ENCODE measurements at places on chromosomes 13 and 19.

DNA sequence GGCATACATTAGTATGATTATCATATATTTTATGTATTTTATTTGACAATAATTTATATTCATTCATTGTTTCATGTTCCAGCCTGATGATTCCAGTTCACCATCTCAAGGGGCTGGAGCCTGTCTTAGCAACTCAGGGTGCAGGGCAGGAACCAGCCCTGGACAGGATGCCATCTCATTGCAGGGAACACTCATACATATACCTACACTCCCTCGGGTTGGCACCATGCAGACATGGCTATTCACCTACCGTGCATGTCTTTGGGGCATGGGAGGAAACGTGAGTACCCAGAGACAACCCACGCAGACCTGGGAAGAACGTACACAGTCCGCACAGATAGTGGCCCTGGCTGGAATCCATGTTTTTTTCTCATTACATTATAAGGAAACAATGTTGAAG, 151.0 kb upstream of the ZNF536 start:
- no peak for DNase-seq

DNA sequence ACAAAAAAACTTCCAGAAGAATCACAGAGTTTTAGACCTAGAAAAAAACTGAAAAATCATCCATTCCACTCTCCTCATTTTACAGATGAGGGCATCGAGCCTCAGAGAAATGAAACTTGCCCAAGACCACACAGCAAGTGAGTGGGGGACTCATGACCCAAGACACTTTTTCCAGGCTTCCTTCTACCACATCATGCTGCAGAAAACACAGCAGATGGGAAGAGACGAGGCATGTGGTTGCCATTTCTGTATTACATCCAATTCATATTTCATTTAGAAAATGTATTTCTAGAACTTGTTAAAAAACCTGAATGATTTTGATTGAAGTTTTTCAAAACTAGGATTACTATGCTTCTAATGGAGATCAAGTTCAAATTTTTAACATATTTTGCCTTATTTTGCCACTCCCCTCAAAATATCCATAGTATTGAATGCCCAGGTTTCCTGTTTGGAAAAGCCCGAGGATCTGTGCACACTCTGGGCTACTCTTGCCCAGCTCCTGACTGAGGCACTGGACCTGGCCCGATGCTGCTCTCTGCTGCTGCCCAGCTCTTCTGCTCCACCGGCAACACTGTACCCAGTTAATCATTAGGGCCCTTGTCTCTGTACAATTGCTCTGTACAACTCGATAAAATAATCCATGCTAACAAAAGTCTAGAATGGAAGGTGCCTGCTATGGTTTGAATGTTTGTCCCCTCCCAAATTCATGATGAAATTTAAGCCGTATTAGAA, 157.4 kb downstream of the EFNB2 start:
- no peak for DNase-seq

DNA sequence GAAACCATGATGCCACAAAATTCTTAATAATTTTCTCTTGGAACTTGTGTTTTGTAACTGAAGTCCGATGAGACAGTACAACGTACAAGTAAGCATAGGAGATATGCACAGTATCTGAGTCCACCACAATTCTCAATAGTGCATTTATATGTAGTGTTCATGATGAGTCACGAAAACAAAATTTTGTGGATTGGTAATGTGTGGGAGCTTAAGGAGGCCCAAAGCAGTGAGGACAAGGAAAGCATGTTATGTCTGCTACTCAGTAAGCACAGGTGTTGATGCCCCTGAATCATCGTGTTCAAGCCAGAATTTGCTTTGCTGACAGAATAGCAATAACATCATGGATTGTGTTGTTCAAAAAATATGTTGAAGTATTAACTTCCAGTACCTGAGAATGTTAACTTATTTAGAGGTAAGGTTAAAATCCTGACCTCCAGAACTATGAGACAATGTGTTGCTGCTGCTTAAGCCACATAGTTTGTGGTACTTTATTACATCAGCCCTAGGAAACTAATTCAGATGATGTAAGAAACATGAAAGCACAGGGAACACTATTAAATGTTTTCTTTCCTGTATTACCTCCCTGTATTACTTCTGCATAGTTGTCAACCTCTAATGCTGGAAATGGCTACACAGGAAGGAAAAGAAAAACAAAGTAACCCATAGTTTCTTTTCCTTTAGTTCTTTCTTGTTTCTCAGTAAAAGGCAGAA, 201.3 kb downstream of the SLITRK6 start:
- DNase-seq, result peak; percentile 9

DNA sequence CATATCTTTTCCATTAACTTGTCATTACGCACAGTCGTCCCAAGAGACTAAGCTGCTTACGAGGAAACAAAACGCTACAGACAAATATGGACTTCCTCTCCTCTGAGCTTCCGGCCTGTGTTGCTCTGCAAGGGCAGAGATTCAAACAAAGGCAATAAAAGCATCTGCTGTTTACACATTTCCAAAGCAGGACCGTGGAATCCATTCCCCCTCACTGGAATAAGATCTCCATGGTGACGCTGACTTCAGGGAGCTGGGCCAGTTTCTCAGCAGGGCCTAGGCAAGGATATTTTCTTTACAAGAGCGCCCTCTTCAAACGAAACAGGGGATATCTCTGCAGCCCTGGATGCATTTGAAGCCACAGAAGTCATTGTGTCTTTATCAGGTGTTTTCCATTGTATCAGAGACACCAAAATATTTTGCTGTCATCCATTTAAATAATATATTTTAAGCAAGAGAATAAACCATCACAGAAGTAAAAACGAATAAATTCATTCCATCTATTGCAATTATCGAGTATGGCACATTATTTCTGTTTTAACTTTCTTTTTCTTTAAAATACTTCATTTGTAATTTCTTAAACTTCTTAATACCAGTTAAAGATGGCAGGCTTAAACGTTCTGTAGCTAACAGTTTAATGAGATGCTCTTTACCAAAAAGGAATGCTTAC, 177.5 kb downstream of the DCLK1 start:
- peak; percentile 87 for DNase-seq

DNA sequence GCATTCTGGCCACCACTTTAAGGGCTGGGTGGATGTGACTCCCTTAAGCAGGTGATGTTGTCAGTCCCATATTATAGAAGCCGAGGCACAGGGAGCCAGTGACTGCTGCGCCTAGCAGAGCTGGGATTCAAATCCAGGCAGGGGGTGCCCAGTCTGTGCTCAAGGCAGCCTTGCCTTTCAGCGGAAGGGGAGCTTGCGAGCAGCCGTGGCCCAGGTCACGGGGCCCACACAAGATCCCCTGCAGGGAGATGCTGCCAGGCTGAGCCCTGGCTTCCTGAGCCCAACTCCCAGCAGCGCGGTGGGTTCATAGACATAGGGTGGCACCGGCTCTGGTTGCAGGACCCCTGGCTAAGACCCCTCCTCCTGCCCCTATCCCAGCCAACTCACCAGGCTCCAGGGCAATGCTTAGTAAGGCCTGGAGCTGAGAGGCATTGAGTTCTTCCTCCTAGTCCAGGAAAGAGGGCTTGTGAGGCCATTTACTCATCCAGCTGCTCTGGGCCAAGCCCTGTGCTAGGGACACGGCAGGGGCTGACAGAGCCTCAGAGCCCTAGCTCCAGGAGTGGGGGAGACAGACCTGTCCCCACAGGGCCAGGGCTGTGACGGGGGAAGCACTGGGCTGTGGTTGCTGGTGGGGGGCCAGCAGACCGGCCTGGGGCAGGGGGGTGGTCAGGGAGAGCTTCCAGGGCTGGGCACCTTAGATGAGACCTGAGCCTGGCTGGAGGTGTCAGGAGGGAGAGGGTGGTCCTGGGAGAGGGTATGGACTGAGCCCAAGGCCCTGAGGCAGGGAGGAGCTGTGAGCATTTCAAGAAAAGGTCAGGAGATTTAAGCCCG, 9.6 kb downstream of the CAPN12 start:
- DNase-seq, result no peak

GRCh38 chr13:80235967-80236302, 105.0 kb downstream of the SPRY2 start:
- no peak for DNase-seq

DNA sequence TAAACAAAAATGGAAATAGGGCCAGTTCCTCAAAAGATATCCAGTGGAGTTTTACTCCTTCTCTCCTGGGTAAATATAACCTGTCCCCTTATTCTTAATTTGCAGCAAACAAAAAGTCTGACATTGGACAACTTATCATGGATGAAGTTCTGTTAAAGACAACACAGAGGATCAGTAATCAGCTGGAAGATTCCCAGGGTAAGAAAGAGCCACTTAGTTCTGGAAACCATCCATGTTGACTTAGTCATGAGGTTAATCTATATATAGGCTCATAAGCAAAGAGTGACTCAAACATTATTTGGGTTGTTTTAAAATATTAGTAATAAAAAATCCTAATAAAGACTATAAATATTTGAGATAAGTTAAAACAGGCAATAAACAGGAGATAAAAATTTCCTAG, 40.5 kb upstream of the EBPL start:
- DNase-seq, result peak; percentile 50
